CD4-positive, alpha-beta T cell treated with Interleukin-6 at 100 ng/mL for 8 hours (primary cell): ENCODE measurements at places on chromosomes 7 and 10.

DNA sequence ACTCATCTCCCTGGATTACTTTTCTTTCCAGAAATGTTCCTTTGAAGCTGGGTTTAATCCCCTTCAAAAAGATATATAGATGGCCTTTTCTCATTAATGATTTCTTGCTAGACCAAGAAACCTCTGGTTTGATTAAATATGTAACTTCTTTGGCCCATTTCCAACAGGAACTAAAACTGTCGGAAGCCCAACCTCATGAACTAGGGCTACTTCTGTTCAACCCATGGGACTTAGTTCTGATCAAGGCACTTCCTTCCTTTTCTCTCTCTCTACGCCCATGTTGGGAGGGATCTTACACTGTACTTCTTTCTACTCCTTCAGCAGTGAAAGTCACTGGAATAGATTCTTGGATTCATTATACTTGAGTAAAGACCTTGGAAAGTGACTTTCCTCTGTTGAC, 83.6 kb downstream of the TMEM106B start:
- DNase-seq: no peak

GRCh38 chr7:115911465-115911864, 119.1 kb downstream of the TFEC start:
- DNase-seq: no peak

DNA sequence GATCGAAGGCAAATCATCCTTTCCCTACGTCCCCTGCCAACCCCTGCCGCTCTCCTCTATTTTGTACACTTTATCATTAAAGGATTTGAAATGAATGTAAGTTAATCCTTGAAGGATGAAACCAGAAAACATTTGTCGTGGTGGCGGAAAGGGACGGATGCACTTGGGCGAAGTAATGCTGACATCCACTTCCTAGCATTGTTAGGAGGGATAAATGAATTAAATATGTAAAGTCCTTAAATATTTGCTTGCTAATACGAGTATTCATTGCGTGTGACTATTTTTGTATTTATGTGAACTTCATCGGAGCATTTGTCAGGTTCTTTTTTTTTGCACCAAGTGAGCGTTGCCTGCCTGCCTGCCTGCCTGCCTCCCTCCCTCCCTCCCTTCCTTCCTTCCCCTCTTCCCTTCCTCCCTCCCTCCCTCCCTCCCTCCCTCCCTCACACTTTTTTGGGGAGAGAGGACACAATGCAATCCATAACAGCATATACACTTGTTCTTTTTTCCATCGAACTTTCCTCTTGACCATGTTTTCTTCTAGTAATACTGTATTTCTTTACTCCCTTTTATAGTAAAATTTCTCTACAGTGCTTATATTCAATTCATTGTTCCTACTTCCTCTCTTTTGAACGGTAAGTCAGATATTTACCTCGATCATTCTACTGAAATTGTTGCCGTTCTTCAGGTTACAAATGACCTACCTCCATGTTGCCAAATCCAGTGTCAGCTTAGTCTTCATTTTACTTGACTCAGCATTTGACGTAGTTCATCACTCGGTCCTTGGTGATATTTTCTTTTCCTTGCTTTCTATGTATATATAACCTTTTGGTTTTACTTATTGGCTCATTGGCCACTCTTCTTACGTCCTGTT, 831 bp downstream of the CCDC7 start:
- DNase-seq: no peak

DNA sequence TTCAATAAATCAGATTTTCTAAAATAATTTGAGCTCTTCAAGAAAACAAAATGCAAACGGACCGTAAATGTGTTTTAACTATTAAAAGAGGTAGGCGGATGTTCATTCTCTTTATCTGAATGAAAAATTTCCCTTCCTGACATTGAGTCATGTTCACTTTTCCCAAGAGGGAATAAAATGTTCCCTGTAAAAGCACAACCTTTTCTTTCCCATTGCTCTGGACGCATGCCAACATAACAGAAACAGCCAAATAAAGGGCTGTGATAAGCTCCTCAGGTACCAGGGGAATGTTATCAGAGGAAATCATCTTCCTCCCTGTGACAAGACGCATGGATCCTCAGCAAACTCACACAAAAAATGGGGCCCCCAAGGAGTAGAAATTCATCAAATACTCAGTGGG, 251.8 kb downstream of the MTERF1 start:
- no peak for DNase-seq

DNA sequence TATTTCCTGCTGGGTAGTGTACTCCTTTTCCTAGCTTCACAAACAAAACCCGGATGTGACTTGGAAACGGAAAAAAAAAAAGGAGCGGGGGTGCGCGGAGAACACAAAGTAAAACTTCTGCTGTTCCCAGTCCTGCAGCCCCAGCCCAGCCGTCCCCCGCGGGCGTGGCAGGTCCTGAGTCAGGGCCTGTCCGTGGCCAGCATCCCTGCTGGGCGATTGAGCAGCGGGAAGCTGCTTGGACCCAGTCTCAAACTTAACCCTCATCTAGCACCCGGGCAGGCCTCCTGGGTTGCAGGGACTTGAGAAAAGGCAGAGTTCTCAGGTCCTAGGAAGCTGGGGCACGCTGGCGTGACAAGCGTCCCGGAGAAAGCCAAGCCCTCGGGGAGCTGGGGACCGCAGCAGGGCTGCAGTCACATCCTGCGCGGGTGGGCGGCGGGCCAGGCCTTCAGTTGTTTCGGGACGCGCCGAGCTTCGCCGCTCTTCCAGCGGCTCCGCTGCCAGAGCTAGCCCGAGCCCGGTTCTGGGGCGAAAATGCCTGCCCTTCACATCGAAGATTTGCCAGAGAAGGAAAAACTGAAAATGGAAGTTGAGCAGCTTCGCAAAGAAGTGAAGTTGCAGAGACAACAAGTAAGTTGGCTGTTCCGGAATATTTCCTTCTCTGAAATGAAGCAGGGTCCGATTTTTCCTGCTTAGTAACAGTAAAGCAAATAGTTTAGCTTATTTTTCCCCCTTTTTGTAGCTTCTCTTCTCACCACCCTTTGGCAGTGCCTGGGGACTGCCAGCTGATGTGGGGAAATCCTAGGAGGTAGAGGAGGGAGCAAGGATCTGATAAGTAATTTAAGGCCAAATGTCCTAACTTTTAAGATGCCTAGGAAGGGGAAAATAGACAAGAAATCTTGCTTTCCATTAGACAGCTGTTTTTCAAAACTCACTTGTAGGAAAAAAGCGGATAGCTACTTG, at the start of gene GNG11:
Gene GNG11 (plus strand): TSS at position 129 of the 960 bp plus-strand sequence. CDS start 403 bp downstream, at position 532.
- DNase-seq: no peak

- DNase-seq: no peak
Observed at GRCh38 chr10:125344573-125345171, 184.3 kb upstream of the CTBP2 start.

DNA sequence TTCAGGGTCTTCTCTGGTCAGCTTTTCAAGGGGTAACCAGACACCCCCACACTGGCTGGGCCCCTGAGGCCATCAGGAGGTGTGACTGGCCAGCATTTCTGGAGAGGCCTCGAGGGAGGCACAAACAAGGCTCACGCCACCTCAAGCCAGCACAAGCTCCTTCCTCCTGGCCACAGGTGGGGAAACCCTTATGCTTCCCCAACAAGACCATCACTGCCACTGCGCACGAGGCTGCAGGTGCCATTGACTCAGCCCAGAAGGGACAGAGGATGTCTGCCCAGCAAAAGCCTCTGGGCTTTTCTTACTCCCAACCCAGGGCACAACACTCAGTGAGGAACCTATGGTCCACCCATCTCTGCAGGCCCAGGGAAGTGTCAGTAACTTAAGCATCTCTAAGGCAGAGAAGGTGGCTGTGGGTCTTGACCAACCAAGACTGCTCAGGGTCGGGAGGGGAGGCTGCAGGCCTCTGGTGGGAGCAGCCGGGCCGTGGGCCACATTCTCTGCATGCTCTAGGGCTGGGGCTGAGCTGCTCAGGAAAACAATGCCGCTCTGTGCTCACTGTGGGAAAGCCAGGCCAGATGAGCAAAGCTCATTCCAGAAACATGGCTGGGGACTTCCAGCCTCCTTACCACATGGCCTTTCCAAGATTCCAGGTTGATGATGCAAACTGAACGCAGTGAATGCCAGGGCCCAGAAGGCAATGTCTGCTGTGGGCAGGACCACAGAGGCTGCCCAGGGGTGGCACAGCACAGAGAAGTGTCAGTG, 24.2 kb upstream of the RASSF4 start:
- no peak for DNase-seq

- DNase-seq: no peak
Observed at GRCh38 chr7:138944592-138944991, 36.6 kb downstream of the KIAA1549 start.

DNA sequence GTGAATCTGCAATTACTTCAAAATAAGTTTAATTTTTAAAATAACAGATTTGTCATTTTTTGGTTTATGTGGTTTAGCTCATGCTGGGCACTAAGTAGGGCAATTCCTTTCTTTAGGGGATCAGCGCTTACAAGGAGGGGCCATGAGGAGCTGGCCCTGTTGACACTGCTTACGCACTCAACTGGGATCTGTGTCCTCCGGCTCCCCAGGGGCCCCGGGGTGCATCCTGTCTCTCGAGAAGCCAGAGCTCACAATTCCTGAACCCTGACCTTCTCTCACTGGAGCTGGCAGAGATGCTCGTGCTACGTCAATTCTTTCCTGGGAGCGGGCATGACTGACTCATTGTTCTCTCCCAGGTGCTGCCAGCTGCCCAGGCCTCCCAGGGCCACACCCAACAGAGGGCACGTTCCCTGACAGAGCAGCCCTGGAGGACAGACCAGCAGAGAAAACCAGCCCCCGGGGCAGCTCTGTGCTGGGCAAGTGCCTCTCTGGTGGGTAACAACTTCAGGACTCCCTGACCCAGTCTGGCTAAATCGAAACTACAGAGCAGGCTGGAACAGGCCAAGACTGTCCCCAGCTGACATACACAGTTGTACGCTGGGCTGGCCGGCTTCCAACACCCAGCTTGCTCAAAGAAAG, 36.8 kb downstream of the CTBP2 start:
- DNase-seq: no peak

DNA sequence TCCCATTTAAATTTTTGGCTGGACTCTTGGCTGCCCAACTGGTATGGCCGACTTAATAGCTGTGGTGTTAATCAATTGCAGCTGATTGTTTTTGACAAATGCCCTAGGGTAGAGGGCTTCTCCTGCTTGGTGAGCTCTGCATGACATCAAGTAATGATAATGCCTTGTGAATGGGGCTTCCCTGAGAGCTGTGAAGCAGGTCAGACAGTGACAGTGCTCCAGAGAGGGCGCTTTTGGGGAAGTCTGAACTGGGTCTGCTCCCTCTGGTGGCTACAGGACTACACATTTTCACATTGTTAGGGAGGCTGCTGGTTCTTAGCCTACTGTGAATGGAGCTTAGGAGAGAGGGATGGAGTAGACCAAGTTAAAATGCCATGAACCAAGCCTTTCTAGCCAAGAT, 98.8 kb downstream of the SDK1 start:
- DNase-seq: no peak

DNA sequence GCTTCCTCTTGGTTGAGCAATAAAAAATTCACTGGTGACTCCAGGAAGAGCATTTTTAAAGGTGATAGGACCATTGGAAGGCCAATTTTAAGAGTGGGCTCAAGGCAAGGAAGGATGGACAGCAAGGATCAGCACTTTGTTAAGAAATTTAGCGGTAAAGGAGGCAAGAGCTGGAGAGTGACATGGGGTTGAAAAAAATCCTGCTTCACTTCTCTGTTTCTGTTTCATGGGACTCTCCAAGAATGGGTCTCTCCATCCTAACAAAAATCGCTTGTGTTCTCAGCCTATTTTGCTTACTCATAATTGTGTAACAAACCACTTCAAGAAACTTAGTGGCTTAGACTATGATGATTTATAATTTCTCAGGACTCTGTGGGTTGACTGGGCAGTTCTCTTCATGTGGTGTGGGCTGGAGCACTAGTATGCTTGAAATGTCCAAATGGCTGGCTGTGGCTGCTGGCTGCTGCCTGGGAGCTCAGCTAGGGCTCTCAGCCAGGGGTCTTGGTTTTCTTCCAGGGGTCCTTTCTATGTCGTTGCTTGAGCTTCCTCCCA, 59.8 kb upstream of the ZNRF2 start:
- DNase-seq: no peak
